ENCODE measurements at places on chromosomes 2 and 18. TPM values are rescaled to one million over a fixed set of nuclear protein-coding genes. Genes with fewer than 3 reads are reported as not detected.

The CPLX4 gene
- total RNA-seq: not detected

The GPAT2 gene
- total RNA-seq: 12.4 TPM

The GALNT5 gene
- total RNA-seq: 0.42 TPM

The CDH7 gene
- 16.5 TPM for total RNA-seq

The FARSB gene
- total RNA-seq: 16.8 TPM

The CSRNP3 gene
- 2.1 TPM for total RNA-seq

The MC2R gene
- total RNA-seq: not detected

The DTNA gene
- total RNA-seq: 40.2 TPM

The ABCA12 gene
- not detected for total RNA-seq

The SPDYA gene
- 4.4 TPM for total RNA-seq

The NAT8 gene
- total RNA-seq: not detected

The DLX1 gene
- total RNA-seq: not detected

The ACOXL gene
- not detected for total RNA-seq

The EMILIN2 gene
- 29.1 TPM for total RNA-seq

The GYPC gene
- 87.6 TPM for total RNA-seq

The C1GALT1C1L gene
- total RNA-seq: 0.42 TPM

The NEU2 gene
- not detected for total RNA-seq

The PRKAG3 gene
- total RNA-seq: not detected

The TPO gene
- 11.3 TPM for total RNA-seq

The CNDP1 gene
- 0.22 TPM for total RNA-seq

The GKN1 gene
- total RNA-seq: not detected

The SNTG2 gene
- total RNA-seq: 9.0 TPM

The POTEI gene
- total RNA-seq: not detected

The UGT1A5 gene
- total RNA-seq: not detected

The SERPINE2 gene
- total RNA-seq: 29.5 TPM

The STON1 gene
- 57.0 TPM for total RNA-seq

The C2orf81 gene
- total RNA-seq: 4.5 TPM

The PLCD4 gene
- 9.2 TPM for total RNA-seq

The UGT1A4 gene
- not detected for total RNA-seq

The PLGLB2 gene
- 0.39 TPM for total RNA-seq

The ACMSD gene
- not detected for total RNA-seq

The REG1B gene
- total RNA-seq: not detected

The KRTCAP3 gene
- 3.6 TPM for total RNA-seq

The KCNE4 gene
- total RNA-seq: 8.4 TPM

The HDLBP gene
- 353 TPM for total RNA-seq

The SAG gene
- total RNA-seq: not detected

The TYMS gene
- total RNA-seq: 0.84 TPM

The ATP5MC3 gene
- total RNA-seq: 60.5 TPM

The STAT4 gene
- total RNA-seq: 0.39 TPM

The CDKL4 gene
- total RNA-seq: 0.22 TPM

The PDE11A gene
- 1.7 TPM for total RNA-seq

The FHL2 gene
- total RNA-seq: 72.8 TPM

The COLEC11 gene
- 0.66 TPM for total RNA-seq

The RAB6C gene
- not detected for total RNA-seq

The PAX3 gene
- total RNA-seq: not detected

The TRAPPC8 gene
- total RNA-seq: 34.3 TPM

The COL6A3 gene
- total RNA-seq: 228 TPM

The LHCGR gene
- 10.5 TPM for total RNA-seq

The CNTNAP5 gene
- total RNA-seq: not detected

The ECEL1 gene
- 7.3 TPM for total RNA-seq

The SERPINB3 gene
- not detected for total RNA-seq

The RAB27B gene
- not detected for total RNA-seq

The TRIM43 gene
- not detected for total RNA-seq

The IL36A gene
- not detected for total RNA-seq

The TXNDC2 gene
- not detected for total RNA-seq

The CKAP2L gene
- total RNA-seq: not detected

The UGT1A3 gene
- total RNA-seq: not detected

The MC5R gene
- total RNA-seq: not detected

The PIAS2 gene
- 18.8 TPM for total RNA-seq

Measured in tibial nerve (tissue), 4 donors.